Activated naive CD8-positive, alpha-beta T cell treated with anti-CD3 and anti-CD28 coated beads for 36 hours (primary cell): ENCODE measurements at places on chromosomes 7 and 10.

GRCh38 chr7:133048589-133048988, 33.3 kb downstream of the CHCHD3 start:
- no peak for DNase-seq

- no peak for DNase-seq
These were observed 25.7 kb downstream of the GPR22 start for GRCh38 chr7:107495516-107495915.

DNA sequence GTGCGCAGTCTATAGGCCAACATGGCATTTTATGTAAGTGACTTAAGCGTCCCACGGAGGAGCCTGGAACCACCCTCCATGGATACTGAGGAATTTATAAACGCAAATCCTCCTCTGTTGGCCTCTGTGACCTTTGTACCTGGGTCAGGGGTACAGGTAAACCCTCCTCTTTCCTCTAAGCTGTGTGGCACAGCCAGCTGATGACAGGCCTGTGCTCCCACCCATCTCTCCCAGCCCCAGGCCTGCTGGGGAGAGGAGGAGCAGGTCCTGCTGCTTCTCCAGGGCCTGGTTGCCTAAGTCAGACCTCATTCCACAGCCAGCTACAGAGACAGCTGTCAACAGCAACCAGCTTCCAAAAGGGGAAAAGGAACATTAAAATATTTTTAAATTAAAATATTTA, 5.0 kb downstream of the AVPI1 start:
- DNase-seq = no peak

GRCh38 chr7:40148671-40149070, 13.9 kb downstream of the SUGCT start:
- no peak for DNase-seq

DNA sequence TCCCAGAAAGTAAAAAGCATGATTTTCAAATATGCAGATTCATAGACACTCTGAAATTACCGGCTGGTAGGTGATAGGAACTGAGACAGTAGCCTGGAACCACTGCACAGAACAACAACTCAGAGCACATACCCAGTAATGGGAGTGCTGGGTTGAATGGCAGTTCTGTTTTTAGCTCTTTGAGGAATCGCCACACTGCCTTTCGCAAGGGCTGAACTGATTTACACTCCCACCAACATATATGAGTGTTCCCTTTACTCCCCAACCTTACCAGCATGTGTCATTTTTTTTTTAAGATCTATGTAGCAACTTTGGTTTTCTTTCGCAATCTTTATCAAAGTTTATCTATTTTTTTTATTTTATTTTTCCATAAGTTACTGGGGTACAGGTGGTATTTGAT, 358.8 kb downstream of the CALN1 start:
- no peak for DNase-seq

DNA sequence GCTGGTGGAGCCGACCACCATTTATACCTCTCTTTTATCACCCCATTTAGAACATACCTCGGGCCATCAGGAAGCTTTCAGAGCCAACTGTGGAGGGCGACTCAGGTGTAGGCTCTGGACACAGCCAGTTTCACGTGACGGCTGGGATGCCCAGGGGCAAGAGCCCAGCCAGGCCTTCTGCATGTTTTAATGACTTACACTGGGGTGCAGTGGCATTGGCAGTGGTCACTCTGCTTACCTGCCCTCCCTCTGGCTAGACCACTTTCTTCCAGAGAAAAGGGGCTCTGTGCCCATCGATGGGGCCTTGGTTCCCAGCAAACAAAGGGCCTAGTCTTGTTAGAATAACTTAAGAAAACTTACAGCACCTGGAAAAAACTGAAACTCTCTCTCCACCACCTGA, 50.0 kb downstream of the PNLIPRP2 start:
- DNase-seq = no peak

GRCh38 chr7:83824214-83824613, 175.3 kb upstream of the SEMA3E start:
- no peak for DNase-seq

DNA sequence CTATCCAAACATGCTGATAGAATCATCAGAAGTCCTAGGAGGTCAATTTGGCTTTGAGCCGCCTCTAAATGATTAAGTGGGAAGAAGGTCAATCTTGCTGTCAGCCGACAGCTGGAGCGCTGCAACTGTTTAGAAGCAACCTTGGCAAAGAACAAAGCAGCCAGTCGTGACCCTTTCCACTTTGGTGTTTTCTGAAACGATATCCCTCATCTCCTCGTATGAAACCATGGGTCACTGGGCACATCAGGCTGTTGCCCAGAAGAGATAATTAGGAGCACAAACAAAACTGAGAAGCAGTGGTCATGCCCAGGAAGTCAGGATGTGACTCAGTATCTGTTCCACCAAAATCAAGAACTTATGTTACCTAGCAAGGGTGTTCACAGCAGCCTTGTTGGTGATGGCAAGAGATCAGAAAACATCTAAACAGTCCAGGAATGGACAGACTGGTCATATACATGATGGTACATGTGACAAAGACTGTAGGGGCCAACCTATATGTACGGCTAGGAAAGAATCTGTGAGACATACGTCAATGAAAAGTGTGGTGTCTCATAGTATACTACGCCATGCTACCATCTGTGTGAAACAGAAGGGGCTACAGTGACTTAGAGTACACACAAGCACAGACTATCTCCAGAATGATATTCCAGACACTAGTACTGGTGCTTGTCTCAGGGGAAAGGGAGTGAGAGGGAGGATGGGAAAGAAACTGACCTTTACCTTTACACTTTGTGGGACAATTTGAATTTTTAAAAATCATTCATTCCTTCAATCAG, 22.4 kb downstream of the STN1 start:
- no peak for DNase-seq

GRCh38 chr7:127812540-127812939, 160.5 kb downstream of the SND1 start:
- DNase-seq = no peak

DNA sequence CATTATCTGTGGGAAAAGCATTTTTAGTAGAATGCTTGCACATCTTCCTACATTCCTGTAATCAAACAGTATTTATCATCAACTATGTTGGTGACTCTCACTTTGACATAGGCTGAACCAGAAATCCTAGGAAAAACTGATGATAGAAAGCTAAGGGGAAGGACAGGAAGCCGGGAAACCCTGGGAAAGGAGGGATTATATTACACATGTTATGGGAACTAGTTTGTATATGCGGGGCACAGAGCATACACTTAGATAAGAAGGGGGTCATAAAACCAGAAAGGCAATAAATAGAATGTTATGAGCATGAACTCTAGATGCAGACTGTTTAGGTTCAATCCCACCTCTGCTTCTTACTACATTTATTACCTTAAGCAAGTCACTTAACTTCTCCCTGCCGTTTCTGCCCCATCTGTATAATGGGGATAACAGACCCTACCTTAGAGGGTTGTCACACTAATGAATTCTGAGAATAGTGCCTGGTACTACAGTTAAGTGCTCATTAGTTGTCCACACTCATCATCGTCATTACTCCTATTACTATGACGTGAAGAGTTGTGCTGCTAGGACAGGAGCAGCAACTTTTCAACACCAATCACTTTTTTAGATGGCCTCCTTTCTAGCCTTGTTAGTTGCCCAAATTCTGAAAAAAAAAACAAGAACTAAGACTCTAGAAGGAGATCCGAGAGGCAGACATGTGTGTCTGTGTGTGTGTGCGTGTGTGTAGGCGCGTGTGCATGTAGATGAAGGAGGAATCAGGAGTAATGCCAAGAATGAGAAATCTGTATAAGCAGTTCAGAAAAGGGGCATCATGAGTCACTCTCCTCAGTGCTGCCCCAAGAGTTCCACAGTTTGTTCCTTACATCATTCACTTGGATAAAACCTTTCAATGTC, 52.2 kb downstream of the KMT2C start:
- DNase-seq = no peak

DNA sequence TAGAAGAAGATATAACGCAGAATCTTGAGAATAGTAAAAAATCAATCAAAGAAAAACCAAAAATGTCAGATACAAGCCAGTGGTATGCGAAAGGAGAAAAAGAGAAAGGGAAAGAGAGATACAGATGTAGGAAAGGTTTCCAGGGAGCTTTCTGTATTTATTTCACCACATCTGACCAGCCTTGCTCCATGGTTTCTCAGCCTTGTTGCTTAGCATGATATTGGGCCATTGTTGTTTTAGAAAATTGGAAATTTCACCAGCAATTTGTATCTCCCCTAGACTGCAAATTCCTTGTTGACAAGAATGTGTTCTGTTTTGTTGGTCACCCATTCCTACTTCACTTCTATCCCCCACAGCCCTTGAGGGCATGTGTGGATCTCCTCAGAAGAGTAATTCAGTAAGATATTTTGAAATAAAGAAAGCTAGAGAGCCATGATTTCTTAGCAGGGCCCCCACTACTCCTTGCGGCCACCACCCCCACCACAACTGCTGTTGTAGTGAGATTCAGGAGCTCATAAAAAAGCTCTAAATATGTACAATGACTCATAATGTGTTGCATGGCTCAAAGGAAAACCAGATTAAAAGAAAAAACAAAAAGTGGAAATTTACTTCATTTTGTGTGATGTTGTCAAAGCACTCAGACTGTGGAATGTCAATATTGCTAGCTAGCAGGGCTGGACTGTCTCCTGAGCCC, 138.7 kb downstream of the CHRM2 start:
- DNase-seq = no peak

DNA sequence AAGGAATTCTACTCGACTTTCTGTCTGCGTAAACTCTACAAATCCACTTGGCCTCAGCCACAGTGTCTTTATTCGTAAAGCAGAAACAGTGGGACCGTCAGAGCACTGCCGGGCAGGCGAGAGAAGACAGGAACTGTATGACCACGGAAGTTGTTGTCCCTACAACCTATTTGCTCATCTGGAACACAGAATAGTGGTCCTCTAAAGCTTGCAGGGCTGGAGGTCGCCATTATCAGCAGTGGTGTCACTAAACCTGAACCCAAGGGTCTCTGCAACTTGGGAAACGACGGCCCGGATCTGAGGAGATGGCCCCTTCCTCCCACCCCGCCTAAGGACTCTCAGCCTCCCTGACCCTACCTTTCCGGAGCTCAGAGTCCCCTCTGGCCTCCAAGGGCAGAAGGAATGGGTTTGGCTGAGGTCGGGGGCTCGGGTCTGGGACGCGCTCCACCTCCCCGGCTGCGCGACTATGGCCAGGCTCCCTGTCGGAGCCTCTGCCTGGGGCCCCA, 442 bp downstream of the STYXL1 start:
- DNase-seq = no peak

DNA sequence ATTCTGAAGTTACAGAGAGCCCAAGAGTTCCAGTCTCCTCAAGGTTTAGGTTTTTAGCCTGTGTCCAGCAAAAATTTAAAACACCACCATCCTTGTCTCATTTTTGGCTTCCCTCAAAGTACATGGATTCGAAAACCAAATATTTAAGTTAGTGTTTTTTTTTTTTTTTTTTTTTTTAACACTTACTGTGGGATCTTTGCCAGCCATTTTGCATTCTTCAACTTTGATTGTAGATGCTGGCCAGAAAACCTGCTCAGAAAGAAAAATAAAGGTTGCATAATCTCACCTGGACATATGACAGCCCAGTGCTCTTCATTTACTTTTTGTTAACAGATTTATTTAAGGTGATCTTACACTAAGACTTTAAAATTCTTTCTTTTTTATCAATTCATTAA, 91.6 kb downstream of the SEMA3C start:
- DNase-seq = no peak

GRCh38 chr10:93054486-93054885, 6.1 kb upstream of the CYP26C1 start:
- no peak for DNase-seq

- DNase-seq = no peak
These were observed 606 bp downstream of the PALD1 start for GRCh38 chr10:70479165-70479581.

- DNase-seq = no peak
These were observed 222.8 kb downstream of the PTN start for GRCh38 chr7:137120690-137121089.

DNA sequence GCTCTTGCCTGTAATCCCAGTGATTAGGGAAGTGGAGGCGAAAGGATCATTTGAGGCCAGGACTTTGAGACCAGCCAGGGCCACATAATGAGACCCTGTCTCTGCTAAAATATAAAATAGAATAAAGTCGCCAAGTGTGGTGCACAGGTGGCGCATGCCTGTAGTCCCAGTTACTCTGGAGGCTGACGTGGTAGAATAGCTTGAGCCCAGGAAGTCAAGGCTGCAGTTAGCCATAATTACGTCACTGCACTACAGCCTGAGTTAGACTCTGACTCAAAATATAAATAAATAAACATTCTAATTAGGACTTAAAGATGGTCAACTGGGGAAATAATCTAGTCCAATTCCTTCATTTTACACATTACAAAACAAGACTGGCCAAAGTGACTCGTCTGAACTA, 768 bp downstream of the CHCHD2 start:
- DNase-seq = no peak

- no peak for DNase-seq
These were observed 180.8 kb upstream of the CDK1 start for GRCh38 chr10:60597513-60597912.

- no peak for DNase-seq
These were observed 22.1 kb downstream of the CAV1 start for GRCh38 chr7:116546916-116547315.
